ENCODE measurements at places on chromosomes 7 and 10.

DNA sequence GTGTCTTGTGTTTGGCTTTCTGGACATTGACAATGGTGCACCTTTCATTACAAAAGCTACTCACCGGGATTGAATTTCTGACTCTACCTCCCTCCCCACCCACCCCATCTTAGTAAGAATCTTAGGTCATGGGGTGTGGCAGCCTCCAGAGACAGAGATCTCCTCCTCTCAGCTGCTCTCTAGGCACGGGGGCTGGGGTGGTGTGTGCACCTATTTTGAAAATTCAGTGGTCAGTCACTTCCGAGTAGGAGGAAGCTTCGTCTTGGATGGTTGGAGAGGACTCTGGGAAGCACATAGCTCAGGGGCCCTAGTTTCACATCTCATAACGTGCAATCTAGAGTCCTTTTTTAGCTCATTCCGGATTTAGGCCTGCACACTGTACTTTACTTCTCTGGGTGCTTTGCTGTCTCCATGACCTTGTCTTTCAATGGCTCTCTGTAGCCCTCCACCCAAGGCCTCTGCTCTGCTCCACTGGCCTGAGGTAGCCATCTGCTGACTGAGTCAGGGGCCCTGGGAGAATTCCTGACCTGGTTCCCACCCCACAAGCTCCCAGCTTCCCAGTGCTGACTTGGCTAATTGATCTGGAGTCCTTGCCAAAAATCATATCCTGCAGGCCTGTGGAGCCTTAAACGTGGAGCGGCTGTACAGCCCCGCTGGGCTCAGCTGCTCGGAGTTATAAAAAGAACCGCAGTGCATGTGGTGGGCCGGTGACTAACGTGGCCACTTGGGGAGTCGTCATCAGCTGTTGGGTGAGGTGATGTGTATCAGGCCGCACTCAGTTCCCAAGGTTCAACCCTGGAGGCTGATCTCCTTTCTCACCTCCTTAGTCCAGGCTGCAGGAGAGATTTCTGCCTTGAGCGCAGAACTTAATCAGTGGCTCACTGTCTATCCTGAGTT lies 19.3 kb upstream of the ADAMTS14 start:
- DNase-seq: peak; percentile 93

GRCh38 chr7:137923380-137923779 lies 76.6 kb upstream of the DGKI start:
- DNase-seq: peak; percentile 70

GRCh38 chr7:30214651-30215137 lies 69.7 kb upstream of the ZNRF2 start:
- DNase-seq: no peak

GRCh38 chr10:124537166-124537725 lies 75.6 kb downstream of the LHPP start:
- no peak for DNase-seq

DNA sequence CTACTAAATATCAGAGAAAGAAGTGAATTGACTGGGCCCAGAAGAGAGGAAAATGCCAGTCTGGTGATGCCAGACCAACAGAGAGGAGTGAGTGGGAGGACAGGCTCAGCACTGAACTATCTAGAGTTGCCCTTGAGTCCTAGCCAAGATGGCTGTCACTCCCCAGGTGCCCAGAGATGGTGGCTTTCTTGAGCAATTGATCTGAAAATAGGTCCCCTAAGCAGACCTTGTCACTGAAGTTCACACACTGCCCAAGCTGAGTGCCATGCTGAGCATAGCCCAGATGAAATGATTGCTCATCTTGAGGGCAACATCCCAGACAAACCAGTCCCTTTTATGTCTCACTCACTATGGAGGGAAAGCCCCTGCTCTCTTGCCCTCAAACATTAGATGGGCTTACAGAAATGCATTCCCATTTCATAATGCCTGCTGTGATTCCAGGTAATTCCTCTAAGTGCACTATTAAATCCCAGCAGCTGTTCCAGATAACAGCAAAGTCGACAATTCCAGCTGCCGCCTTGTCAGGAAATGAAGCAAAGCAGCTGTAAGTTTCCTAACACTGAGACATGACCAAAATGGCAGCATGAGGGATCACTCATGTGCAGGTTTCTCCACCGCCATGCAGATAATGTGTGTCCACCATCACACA lies 329.4 kb downstream of the KCNMA1 start:
- DNase-seq: no peak

- DNase-seq: no peak
Measured at GRCh38 chr10:69492746-69493462, 41.6 kb downstream of the TSPAN15 start.

DNA sequence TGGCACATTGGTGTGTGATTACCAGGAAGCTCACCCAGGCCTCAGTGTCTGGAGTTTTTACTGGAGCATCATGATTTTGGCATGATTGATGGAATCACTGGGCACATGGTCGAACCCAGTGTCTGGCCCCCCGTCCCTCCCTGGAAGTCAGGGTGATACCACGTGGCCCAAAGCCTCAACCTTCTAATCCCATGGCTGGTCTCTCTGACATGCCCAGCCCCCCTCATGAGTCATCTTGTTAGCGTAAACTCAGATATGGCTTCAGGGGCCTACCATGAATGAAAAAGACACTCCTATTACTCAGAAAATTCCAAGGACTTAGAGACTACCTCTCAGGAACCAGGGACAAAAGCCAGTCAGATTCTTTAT lies 109.3 kb downstream of the GRK5 start:
- DNase-seq: peak; percentile 76

- DNase-seq: no peak
Measured at GRCh38 chr7:40526951-40527715, 392.3 kb downstream of the SUGCT start.

GRCh38 chr7:139850906-139851305 lies 21.8 kb downstream of the TBXAS1 start:
- no peak for DNase-seq

- DNase-seq: no peak
Measured at GRCh38 chr10:63137306-63137705, 4.2 kb downstream of the NRBF2 start.

DNA sequence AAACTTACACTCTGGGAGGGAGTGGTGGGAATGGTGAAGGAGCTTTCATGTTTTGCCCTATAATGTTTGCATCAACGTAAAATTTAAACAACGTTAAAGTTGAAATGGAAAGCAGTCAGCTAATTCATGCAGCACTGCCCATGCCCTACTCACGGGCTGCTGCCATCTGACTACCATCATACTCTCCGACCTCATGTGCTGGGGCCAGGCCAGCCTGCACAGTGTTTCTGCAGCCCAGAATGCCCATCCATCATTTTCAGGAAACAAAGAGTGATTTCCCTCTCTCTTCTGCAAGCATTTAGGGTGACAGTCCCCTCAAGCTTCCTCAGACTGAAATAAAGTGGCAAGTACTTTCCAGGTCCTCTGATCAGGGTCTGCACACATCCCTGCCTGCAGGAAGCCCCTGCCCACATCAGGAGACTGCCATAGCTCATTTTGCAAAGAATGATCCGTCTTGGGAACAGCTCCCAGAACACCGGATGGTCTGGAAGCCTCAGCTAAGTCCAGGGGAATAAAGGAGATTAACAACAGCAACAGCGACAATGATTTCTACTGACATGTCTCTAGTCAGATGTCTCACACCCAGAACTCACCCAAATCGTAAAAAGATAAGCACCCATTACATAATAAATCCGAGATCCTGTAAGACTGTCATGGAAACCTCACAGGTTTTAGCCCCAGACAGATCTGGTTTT lies 40.3 kb downstream of the ARHGAP22 start:
- DNase-seq: no peak

GRCh38 chr7:127905491-127906330 lies 125.5 kb downstream of the LRRC4 start:
- peak; percentile 53 for DNase-seq

DNA sequence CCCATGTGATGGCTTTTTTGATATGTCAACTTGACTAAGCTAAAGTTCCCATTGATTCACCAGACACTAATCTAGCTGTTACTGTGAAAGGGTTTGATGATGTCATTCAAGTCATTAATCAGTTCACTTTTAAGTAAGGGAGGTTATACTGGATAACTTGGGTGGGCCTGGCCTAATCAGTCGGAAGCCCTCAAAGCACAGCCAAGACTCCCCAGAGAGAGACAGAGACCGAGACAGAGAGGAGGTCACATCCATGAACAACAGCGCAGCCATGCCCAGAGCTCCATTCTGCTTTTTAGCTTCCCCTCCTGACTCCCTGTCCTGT lies 103.4 kb downstream of the TRIL start:
- DNase-seq: no peak

- peak; percentile 81 for DNase-seq
Measured at GRCh38 chr10:43671659-43672531, 23.2 kb upstream of the ZNF32 start.

DNA sequence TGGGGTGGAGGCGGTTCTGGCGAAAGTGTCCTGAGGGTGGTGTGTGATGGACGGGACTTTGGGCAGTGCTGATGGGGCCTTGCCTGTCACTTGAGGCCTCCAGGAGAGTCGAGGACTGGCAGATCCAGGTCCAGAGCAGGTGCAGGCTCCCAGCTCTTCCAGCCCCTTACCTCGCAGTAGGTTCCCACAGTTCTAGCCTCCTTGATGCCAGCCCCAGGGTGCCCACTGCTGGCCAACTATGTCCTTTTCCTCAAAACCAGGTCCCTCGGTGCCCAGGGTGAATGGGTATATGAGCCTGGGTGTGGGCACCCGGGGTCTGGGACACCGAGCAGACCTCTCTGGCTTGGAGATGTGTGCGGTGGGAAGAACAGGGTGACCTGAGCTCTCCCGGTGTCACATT lies 8.3 kb downstream of the FAM20C start:
- DNase-seq: no peak

- DNase-seq: no peak
Measured at GRCh38 chr7:28018020-28018419, 162.6 kb downstream of the JAZF1 start.

- peak; percentile 65 for DNase-seq
Measured at GRCh38 chr10:29636178-29636577, 1.4 kb upstream of the SVIL start.

GRCh38 chr7:45623740-45624391 lies 49.7 kb downstream of the ADCY1 start:
- DNase-seq: no peak

DNA sequence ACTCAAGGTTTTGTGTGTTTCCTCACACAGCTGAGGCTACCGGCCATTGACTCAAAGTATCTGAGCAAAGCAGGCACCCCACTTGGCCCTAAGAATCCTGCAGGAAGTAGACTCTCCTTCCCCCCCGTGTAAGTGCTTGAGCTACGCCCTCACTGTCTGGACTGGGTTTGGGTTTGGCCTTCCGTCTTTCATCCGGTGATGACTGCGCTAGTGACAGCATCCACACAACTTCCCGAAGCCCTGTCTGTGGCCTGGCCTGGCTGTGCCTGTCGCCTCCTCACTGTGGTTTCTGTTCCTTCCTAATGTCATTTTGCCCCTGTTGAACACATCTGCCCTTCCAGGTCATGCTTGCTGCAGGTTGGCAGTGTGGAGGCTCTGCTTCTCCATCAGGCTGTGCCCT lies 14.5 kb downstream of the C7orf57 start:
- DNase-seq: no peak

GRCh38 chr10:24157567-24157966 lies 51.4 kb upstream of the KIAA1217 start:
- DNase-seq: no peak

- DNase-seq: no peak
Measured at GRCh38 chr7:618539-619367, 99.1 kb upstream of the PDGFA start.

GRCh38 chr7:155752756-155753445 lies 59.4 kb downstream of the SHH start:
- DNase-seq: no peak

DNA sequence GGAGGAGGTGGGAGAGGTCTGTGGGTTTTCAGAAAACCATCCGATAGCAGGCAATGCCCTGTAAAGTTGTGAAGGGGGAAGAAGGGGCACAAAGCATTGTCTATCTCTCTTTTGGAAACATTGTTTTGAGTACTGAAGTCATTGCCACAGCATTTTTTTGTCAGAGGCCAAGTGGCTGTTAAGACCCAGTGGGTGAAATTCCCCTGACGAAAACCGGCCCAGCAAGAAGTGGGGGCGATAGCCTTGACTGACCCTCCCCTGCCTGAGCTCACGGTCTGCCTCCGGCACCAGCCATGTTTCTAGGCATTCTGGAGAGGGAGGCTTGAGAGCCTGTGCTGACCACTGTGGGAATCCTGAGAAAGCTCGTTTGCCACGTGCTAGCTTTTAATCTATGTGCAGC lies 144.7 kb downstream of the RPS24 start:
- DNase-seq: no peak

- no peak for DNase-seq
Measured at GRCh38 chr7:71457846-71458590, 326.1 kb downstream of the GALNT17 start.

- DNase-seq: no peak
Measured at GRCh38 chr7:74228951-74229900, 19.4 kb downstream of the LAT2 start.

GRCh38 chr7:2607122-2607922 lies 24.5 kb upstream of the TTYH3 start:
- DNase-seq: peak; percentile 64

GRCh38 chr7:17131060-17131345 lies 167.4 kb upstream of the AHR start:
- DNase-seq: no peak

GRCh38 chr10:43083764-43084163 lies 6.9 kb downstream of the RET start:
- DNase-seq: no peak

DNA sequence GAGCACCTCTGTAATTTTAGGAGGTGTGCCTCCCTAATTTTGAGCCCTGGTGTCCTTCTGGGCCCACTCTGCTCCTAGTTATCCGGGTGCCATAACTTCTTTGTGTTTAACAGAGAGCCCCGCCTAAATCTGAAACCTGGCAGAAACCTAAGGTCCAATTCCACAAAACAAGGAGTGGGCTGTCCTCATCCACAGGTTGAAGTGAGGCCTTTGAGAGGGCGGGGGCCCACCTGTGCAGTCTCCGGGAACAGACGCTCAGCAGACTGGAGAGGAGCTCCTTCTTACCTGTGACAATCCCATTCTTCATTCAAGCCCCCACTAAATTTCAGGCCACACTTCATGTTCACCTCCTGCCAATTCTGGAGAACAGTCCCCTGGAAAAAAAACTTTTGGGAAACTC lies 10.9 kb downstream of the TMEM72 start:
- no peak for DNase-seq

GRCh38 chr10:80075781-80076180 lies 2.7 kb upstream of the TMEM254 start:
- DNase-seq: peak; percentile 19

DNA sequence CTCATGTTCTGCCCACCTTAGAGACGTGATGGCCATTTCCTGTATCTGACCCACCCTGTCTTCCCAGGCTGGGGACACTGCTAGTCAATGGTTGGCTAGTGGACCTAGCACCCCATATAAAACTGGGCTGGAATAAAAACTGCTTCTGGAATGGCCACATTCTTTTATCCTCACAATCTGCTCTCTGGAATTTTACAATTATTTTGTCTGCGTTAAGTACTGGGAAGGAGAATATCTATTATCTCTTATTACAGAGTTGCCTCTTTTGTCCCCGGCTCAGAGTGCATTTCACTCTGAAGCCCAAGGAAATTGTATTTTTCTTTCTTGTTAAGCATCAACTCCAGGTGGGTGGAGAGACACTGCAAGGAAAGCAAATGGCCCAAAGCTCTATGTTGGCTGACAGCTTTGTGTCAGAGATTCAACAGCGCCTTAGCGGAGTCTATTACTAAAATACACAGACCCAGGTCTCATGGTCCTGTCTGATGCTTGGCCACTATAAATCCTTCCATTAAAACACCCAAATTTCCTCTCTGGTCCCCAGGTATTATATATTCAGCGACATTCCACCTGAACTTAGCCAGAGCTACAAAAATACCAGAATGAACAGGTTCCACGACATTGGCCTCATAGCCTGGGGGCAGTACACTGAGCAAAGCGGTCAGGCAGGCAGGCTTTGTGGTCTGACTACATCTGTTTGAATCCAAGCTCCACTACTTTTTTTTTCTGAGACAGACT lies 121.7 kb downstream of the PRPF18 start:
- DNase-seq: no peak

Measured in AG08395 (cell line).